ENCODE measurements at places on chromosomes 16 and 17.

GRCh38 chr17:31806921-31807320 is 52.1 kb downstream of the COPRS start:
- no peak for DNase-seq

DNA sequence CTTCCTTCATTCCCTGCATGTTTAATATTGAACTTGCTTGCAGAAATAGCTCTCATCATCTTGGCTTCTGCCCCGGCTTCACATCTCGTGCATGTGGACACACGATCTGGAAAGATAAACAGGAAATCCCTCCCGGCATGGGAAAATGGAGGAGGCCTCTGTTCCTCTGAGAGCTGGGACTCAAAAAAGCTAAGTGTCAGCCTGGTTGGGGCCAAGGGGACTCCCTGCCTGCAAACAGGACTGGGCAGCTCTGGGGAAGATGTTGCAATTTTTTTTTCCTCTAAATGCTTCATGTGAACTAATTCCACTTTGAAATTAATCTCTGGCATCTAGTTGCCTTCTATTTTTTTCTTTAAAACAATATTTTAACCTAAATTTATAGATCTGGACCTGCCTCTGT is 24.8 kb downstream of the ITPRIPL2 start:
- DNase-seq: peak; percentile 73

DNA sequence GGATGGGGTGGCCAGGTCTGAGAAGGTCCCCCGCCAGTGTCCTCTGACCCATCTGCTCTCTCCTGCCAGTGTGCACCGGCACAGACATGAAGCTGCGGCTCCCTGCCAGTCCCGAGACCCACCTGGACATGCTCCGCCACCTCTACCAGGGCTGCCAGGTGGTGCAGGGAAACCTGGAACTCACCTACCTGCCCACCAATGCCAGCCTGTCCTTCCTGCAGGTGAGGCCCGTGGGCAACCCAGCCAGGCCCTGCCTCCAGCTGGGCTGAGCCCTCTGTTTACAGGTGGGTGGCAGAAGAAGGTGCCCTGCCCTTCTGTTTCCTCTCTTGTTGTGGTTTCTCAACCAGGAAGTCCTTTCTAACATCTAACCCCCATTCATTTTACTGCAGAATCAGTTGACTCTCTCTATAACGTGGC is 7.1 kb downstream of the ERBB2 start:
- no peak for DNase-seq

GRCh38 chr16:66798161-66798560 is 3.2 kb downstream of the TERB1 start:
- peak; percentile 25 for DNase-seq

- DNase-seq: no peak
Measured at GRCh38 chr17:82299452-82299851, 18.0 kb downstream of the CD7 start.

- peak; percentile 43 for DNase-seq
Measured at GRCh38 chr16:30659507-30660423, 1.5 kb downstream of the FBRS start.

DNA sequence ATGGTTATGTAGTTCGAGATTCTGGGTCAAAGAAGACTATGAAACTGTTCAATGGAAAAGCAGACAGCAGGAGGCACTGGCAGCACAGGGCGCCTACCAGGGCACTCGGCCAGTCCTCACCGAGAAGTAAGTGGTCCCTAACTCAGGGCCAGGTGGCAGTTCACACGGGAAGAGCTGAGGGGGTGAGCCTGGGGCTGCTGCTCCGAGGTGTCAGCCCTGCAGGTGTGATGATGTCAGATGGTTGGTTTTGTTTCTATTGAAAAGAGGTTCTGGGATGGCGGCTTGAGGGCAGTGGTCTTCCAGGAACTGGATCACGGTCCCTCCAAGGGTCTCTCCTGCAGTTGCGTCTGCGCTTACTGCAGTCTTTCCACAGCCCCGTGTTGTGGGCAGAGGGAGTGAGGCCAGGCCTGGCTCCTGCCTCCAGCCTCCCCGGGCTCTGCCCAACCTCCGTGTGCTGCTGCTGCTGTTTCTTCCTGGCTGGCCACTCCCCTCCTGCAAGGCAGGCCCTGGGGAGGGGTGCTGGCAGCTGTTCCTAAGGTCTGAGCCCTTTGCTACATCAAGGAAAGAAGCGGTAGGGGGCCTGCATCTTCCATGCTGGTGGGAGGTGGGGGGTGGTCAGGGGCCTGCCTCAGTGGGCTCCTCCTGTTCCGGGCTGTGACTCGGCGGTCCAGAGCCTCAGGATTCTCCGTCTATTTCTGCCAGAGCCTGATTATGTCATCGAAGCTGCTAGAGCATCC is 22.6 kb downstream of the RNF213 start:
- no peak for DNase-seq

- DNase-seq: no peak
Measured at GRCh38 chr16:88504489-88505404, 51.7 kb downstream of the ZFPM1 start.

All from ELR (cell line).